Activated effector memory CD4-positive, alpha-beta T cell treated with Interleukin-2 at 50 U/mL for 16 hours (primary cell): ENCODE measurements at places on chromosomes 4 and X.

DNA sequence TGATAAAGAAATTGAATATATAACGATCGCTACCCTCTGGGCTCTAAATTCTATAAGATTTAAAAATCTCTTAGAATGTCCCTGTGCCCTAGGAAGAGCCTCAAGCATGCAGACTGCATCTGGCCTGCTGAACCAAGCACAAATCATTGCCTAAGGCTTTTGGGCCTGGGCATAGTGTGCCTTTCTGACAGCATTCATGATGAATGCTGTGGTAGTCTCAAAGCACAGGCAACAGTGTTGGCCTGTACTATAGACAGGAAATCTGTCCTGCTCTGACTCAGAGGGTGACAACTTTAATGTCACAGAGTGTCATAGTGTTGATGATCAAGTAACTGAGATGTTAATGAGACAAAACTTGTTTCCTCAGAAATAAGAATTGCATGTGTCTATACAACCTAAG lies 717.3 kb downstream of the STIM2 start:
- no peak for DNase-seq

DNA sequence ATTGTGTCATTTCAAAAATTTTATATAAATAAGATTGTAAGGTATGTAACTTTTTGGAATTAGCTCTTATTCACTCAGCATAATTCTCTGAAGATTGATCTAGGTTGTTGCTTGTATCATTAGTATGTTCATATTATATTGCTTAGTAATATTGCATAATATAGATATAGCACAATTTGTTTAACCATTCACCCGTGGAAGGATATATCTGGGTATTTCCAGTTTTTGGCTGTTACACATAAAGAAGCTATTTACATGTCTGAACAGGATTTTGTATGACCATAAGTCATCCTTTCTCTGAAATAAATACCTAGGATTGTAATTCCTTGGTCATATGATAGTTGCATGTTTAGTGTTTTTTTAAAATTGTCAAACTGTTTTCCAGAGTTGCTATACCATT lies 82.5 kb downstream of the CPEB2 start:
- no peak for DNase-seq

DNA sequence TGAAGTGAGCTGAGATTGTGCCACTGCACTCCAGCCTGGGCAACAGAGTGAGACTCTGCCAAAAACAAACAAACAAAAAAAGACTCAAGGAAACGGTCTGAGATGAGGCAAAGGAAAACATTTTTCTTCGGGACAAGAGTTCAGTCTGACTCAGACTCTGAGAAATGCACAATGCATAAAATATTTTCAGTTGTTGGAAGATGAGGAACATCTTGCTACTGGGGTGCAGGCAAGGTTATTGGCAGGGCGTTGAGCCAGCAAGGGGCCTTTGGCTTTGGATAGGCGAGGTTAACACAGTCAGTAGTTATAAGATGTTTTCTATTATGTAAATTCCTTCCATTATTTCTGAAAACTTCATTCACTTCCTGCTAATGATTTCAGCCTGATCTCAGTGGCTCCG lies 96.1 kb upstream of the VCX start:
- no peak for DNase-seq

DNA sequence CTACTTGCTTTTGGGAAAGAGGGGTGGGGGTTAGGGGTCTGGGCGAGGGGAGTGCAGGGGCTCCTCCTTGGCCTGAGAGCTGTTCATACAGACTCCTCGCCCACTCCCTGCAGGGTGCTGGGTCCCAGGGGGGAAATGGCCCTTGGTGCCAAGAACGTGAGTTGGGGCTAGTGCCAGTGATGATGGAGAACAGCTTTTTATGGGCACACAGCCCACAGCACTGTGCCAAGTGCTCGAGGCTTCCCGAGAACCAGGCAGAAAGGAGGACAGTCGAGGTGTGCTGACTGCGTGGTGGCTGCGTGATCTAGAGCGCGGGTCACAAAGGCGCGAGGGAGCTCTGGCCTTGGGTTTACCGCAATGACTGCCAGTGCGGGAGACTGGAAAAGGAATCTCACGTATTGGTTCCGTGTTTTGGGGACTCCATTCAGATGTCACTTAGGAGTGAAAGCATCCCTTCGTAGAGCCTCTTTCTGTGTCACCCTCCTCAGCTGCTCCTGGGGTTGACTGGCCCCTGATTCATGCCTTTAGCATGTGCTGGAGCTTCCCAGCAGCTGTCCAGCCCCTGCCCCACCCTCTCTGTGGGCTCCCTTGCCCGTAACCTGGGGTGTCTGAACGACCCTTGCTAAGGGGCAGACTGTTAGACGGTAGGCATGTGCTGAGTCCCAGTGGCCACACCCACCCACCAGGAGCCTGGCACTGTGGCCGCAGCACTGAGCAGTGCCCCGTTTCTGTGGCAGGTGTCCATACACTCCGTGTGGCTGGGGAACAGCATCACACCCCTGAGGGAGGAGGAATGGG lies 20.9 kb upstream of the MSANTD1 start:
- no peak for DNase-seq

DNA sequence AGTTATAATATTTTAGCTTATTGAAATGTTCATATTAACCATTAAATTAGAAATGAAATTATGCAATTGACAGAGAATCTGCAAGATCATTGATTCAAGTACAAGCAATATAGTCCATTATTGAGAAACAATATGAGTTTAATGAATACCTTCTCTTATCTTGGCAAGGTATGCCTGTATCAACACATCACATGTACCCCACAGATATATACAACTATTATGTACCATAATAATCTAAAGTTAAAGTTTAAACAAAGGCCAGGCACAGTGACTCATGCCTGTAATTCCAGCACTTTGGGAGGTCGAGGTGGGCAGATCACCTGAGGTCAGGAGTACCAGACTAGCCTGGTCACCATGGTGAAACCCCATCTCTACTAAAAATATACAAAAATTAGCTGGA lies 514.7 kb downstream of the PCDH7 start:
- DNase-seq, result no peak

GRCh38 chr4:38313175-38313574 lies 350.8 kb upstream of the KLF3 start:
- DNase-seq, result no peak

DNA sequence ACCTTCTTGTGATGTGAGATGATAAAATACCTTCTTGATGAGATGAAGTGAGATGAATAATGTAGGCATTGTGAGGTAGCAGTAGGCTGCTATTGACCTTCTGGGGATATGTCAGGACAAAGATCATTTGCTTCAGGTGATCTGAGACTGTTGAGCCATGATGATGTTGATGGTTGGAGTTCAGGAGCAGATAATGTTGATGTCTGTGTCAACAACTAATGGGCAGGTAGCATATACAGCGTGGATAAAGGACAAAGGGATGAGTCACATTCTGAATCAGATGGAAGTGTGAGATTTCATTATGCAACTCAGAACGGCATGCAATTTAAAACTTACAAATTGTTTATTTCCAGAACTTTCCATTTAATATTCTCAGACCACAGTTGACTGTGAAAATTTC lies 57.3 kb downstream of the RAP1GDS1 start:
- DNase-seq, result no peak

DNA sequence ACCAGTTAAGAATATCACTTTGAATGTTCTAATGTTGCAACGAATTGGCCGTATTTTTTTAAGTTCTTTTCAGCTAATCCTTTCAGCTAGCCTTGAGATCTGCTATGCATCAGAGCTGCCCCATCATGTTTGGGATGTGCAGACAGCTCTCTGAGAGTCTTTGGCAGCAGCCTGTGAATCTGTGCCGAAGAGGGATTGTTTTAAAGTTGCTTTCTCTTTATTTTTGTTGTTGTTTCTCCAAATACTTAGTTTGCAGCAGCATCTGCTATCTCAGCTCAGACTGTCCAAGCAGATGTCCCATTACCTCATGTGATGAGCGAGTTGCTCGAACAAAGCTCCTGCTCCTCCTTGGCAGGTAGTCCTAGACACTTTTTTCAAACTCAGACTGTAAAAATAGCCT lies 1002.5 kb upstream of the INTU start:
- no peak for DNase-seq

DNA sequence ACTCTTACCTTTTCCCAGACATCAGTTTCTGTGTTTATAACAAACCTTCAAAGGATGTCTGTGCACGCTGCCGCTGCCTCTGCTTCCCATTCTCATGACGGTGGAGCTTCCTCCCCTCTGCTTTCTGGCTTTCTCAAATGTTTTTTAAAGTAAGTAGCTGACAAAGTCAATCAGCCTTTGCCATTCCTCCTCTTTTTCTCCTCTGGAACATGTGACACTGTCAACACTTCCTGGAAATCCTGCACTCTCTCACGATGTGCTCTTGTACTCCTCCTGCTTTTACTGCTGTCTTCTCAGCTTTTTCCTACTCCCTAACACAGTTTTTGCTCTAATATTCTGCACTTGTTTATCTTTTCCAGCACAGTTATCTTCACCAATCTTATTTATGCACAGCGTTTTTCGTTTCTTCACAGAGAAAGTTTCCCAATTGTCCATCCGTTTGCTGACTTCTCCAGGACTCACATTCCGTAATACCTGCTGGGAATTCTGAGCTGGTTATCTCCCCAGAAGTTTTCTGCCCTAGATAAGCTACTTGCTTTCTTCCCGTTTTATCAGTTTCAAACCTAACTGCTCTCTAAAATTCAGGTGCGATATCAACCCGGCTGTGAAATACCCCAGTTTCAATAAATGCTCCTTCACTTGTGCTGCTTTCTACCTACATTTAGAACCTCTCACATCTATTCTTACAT lies 465.6 kb upstream of the AGA start:
- DNase-seq, result no peak

- DNase-seq, result no peak
These were observed 1234.2 kb downstream of the FAM133A start for GRCh38 chrX:94908171-94908570.
